ENCODE measurements at places on chromosomes 3 and 15.

- no peak for DNase-seq
These were observed 10.6 kb downstream of the PIK3CB start for GRCh38 chr3:138824114-138824506.

GRCh38 chr3:38724392-38724736, 74.9 kb upstream of the SCN5A start:
- no peak for DNase-seq

GRCh38 chr15:71443538-71443937, 328.3 kb downstream of the THSD4 start:
- DNase-seq = no peak

DNA sequence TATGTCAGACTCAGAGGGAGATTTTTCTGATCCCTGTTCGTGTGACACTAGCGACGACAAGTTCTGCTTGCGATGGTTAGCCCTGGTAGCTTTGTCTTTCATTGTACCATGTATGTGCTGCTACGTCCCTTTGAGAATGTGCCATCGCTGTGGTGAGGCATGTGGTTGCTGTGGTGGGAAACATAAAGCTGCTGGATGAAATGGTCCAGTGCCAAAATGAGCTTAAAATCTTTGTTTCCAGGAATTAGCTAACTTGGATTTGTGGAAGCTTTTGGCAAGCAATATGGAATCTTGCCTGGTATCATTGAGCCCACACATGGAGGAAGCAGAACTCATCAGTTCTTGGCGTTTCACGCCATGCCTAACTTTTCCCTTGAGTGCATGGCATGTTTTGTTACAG, 98.8 kb downstream of the SPRED1 start:
- no peak for DNase-seq

DNA sequence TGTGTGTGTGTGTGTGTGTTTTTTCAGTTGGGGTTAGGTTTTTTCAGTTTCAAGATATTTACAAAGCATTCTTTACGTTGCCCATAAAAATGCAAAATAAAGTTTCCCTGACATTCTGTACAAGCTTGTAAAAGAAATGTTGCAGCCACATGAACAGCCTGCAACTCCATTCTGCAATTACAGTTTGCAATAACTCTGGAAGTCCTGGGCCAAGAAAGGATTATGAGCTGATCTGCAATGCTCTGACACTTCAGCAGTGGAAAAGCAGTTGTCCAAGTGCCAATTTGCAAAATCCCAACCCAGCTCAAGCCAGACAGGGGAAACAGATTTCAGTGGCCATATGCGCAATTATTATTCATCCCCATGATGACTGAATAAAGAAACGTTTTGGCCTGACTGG, 322.1 kb downstream of the MEX3B start:
- DNase-seq = no peak

DNA sequence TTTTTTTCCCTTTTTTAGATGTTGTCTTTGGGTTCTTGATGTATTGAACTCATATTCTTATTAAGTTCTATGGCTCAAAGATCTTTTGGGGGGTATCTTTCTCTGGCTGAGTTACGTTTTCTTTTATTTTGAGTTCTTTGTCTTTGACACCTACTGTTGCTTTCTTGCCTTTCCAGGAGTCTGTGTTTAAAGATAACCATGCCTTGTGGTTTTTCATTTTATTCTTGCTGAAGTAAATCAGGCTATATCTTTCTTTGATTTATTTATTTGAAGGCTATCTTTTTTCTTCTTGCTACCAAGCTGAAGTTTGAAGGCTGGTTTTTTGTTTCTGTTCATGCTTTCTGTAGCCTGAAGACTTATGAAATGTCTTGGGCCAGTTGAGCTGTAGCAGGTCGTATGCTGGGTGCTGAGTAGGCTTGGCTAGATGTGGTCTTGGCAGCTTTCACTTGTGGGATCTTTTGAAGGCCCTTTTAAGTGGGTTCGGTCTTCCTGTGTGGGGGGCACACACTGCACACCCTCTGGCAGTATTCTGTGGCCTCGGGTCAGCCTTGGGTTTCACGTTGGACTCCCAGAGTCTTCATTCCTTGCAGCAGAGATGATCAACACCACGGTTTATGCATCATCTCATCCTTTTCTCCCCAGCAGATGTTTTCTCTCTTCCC, 17.5 kb downstream of the SLCO3A1 start:
- no peak for DNase-seq

GRCh38 chr15:36356466-36356865, 223.0 kb upstream of the CDIN1 start:
- no peak for DNase-seq

GRCh38 chr3:120147072-120147871, 53.0 kb upstream of the GSK3B start:
- no peak for DNase-seq

- no peak for DNase-seq
These were observed 47.4 kb downstream of the CCR4 start for GRCh38 chr3:32998631-32999451.

- DNase-seq = no peak
These were observed 636.1 kb downstream of the MAGI1 start for GRCh38 chr3:65402597-65402996.

DNA sequence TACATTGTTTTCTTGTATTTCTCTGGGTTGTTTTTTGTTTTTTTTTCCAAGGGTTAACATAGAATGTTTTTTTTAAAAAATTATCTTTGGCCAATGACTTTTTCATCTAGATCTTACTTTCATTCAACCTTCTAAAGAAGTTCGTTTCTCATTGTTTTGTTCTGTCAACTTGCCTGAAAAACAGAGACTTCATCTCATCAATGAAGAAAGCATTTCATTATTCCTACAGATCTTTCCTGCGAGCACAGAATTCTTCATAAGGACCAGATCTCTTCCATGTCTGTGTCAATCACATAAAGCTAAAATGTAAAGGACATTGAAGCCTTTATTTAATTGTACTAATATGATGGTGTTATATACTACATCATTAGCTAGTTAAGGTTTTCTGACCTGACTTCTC, 9.7 kb upstream of the EIF3J start:
- DNase-seq = no peak

GRCh38 chr15:75696311-75696720, 16.3 kb downstream of the CSPG4 start:
- DNase-seq = no peak

DNA sequence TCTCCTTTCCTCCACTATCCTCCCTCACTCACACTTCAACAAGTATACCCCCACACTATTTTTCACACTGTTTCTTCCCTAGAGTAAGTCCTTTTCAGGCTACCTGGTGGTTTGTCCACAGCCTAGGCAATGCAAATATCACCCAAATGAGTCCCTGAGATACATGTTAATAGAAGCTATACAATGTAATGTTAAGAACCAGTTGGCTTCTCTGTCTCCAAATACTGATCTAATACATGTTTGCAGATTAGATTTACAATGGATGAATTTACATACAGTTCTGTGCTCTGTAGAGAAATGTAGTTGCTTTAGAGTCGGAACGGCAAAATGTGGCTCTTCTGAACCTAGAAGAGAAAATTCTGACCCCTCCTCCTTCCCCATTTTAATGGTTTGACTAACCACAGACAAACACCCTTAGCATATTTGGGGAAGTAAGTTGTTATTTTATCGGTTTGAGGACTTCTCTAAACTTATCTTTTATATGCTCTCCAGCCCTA, 63.6 kb upstream of the MBNL1 start:
- no peak for DNase-seq

DNA sequence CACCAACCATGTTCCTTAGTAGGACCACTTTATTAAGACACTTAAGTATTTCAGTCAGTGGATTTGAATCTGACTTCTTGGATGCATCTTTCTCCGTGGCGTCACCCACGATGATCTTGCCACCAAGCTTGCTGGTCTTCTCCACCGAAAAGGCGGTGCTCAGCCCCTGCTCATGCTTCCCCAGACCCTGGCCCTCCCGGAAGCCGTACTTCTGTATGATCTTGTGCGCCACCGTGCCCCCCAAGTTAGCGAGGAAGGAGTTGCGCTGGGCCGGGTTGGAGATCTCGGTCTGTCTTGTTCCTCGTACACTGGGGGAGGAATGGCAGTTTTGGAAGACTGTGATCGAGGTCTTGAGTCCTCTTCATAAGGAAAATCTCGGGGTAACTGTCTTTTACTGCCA, 213.4 kb upstream of the NANOGP8 start:
- no peak for DNase-seq

GRCh38 chr3:195905970-195906864, 2.1 kb downstream of the TNK2 start:
- DNase-seq = no peak

DNA sequence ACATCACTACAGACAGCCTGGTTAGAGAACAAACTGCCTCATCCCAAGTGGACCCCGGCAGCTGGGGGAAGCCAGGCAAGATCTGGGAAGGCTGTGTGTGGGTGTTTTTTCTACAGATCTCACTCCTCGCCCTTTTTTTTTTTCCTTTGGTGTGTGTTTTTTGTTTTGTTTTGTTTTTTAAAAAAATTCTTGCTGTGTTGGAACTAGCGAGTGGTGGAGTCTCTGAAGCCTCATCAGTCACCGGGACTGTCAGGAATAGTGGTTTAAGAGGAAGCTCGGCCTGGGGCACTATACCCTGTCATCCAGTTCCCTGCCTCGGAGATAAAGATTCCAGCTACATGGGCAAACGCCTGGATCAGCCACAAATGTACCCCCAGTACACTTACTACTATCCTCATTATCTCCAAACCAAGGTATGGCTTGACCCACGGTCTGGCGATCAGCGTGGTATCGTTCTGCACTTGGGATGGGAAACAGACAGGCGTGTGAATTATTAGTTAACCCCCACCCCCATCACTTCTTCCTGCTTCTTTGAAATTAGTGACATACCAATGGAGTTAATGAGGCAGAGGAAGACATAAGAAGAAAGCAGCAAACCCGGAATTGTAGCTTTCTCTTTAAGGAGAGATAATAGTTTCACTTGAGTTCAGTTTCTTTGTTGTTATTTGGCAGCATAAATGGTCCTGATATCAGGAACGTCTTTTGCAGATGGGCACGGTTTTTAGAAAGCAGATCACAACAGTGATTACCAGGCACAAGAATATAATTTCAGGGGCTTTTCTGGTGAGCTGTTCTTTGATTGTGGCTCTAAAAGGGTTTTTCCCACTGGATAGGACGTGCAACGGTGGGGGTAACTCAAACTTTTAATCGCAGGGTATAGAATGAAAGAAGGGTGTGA, 722 bp downstream of the RBMS3 start:
- no peak for DNase-seq

DNA sequence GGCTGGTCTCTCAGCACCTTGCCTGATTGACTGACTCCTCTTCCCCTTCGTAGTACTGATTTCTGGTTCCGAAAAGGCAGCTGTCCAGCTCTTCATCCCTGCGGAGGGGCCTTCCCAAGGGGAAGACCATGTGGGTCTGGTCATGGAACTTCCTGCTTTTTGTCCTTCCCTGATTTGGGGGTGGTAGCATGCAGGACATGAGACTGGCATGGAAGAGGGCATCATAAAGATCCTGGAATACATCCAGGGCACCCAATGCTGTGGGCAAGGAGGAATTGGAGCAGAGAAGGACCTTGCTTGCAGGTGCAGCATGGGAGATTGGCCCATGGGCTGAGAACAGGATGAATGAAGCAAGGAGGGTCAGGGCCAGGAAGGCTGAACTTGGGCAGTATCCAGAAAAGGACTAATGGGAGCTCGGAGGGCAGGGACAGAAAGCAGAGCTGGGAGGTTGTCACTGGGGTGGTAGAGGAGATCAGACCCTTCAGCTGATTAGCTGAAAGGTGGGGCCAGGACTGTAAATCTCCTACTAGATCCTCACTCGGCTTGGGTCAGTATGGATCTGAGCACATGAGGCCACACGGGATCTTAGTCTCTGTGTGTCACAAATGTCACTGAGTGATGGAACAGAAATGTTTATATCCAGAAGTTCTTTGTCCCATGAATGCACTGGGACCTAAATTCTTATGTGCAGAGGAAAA, 59.5 kb downstream of the AMOTL2 start:
- no peak for DNase-seq

- DNase-seq = no peak
These were observed 20.6 kb downstream of the MTMR14 start for GRCh38 chr3:9669720-9670432.

- DNase-seq = no peak
These were observed 74.2 kb upstream of the FBN1 start for GRCh38 chr15:48719668-48720067.

GRCh38 chr3:42488687-42489086, 13.8 kb upstream of the VIPR1 start:
- no peak for DNase-seq

DNA sequence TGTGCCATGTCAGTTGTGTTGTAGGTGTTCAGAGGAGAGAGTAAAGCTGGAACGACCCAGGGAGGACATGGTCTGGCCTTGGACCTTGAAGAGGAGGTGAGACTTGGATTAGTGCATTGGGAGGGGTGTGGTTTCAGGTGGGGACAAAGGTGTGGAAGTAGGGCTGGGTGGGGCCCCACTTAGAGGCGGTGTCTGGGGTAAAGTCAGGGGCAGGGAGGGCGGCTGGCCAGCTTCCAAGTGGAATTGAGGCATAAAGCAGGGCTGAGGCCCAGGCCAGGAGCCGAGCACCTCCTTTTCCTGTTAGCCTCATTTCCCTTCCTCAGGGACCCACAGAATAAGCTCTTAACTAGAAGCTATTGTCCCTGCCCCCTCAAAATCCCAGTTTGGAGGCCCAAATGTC, 36.2 kb upstream of the FLNB start:
- no peak for DNase-seq

DNA sequence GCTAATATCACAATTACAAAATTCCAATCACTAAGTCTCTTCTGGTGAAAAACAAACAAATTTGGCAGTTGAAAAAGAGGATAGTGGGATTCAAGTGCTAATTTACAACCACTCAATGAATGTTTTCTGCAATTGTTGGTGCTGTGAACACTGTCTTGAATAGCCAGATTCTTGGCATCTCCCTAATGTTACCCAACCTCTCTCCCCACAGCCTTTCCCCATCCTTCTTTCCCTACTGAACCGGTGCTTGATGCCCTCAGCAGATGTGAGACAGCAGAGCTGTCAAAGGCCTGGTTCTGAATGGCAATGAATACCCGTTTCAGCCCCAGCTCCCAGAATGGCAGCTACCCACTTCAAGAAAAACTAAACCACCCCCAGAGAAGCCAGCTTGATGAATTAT, 22.5 kb upstream of the BHLHE40 start:
- DNase-seq = no peak

GRCh38 chr3:193970773-193971206, 165.2 kb upstream of the HES1 start:
- no peak for DNase-seq

DNA sequence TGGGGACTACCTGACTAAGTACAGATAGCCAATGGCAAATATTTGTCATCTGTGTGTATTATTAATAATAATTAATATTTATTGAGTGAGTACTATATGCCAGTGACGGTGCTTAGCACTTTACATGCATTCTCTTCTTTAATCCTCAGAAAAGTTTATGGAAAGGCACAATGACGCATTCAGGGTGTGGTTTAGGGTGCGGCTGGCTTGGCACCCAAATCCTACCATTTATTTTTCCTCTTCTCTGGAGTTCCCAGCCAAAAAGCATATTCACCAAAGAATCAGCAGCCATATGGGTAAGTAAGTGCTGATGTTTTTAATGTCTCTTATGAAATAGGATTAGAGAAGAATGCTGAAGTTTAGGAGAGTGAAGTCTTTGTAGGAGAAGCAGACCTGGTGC, 140.4 kb upstream of the TP63 start:
- no peak for DNase-seq

Data from hippocampal formation (tissue), 2 donors.